Natural killer cell treated with Interleukin-12 subunit alpha and Interleukin-12 subunit beta and Interleukin-15 and Interleukin-18, amount 100 ng/mL, for 72 hours (primary cell): ENCODE measurements at places on chromosomes 2 and 18. TPM values are rescaled to one million over a fixed set of nuclear protein-coding genes. Genes with fewer than 3 reads are reported as not detected.
A peak's percentile ranks its signal among the peaks of the same experiment; 100 is the strongest.

The ZNF521 gene
- 1.8 TPM for total RNA-seq

The PMAIP1 gene
- 48.8 TPM for total RNA-seq

DNA sequence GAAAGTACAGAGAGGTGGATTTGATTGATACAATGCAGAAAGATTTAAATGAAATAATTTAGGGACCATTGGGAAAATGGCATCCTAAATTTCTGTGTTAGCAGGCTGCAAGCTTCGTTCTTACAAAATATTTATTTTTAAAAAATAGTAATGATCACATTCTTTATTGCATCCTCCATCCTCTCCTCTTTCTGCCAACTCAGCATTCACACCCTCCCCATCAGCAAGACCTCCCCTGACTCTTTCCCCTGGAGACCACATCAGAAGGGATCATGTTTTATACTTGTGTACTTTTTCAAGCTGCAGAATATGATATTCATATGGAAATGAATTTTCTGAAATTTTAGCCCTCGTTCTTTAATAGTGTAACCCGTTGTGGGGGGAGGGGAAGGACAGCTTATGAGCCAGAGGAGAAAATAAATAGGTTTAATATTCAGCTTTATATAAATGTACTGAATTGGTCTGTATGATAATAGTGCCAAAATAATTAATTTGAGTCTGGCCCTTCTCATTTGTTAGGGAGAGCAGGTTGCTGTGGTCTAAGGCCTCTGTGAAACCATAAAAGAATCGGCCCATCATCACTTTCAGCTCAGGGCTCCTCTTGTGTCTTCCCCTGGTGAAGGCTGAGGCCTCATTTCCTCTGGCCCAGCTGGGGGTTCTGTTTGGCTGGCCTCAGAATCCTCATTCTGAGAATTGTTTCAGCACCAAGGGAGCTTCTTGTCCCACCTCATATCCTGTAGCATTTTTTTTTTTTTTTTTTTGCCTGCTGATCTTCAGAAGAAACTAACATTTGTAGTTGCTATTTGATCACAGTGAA lies 330.8 kb downstream of the TXNL1 start:
- DNase-seq: no peak
- no peaks in the 10 kb centered on the region for H3K36me3 ChIP-seq
- no peak overlapping the region for H3K27ac ChIP-seq
- no peaks in the 10 kb centered on the region for H3K4me1 ChIP-seq
- no peaks in the 10 kb centered on the region for H3K27me3 ChIP-seq

DNA sequence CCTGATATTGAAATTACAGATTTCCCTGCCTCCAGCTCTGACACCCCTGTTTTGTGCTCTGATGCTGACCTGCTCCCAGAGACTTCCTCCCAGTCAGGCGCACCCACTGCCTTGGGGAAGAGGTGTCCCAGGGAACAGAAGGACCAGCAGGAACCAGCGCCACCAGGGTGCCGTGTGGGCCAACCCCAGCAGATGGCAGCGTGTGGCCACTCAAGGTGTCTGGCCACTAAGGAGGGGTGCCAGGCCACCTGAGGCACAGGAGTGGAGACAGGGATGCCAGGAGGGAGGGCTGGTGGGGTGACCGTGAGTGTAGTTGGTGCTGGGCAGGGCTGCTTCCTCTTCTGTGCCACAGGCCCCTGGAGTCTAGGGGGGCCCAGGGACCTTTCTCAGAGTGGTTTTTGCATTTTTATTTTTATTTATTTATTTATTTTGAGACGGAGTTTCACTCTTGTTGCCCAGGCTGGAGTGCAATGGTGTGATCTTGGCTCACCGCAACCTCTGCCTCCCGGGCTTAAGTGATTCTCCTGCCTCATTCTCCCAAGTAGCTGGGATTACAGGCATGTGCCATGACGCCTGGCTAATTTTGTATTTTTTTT lies 56.0 kb downstream of the TEX44 start:
- H3K27me3 ChIP-seq: no peaks in the 10 kb centered on the region

The HTR2B gene
- total RNA-seq: not detected

GRCh38 chr2:49935449-49935848 lies 781.1 kb upstream of the FSHR start:
- H3K4me3 ChIP-seq: no peak overlapping the region
- no peaks in the 10 kb centered on the region for H3K36me3 ChIP-seq
- H3K4me1 ChIP-seq: peaks cover 3% of the 10 kb centered on the region

- H3K27me3 ChIP-seq: no peaks in the 10 kb centered on the region
- H3K4me3 ChIP-seq: no peak overlapping the region
- no peak overlapping the region for H3K27ac ChIP-seq
- H3K4me1 ChIP-seq: no peaks in the 10 kb centered on the region
- no peak for DNase-seq
- H3K36me3 ChIP-seq: no peaks in the 10 kb centered on the region
Measured at GRCh38 chr18:13660510-13660909, 65.8 kb downstream of the FAM210A start.

GRCh38 chr2:70931376-70932000 lies 4.2 kb upstream of the ATP6V1B1 start:
- no peak overlapping the region for H3K27ac ChIP-seq
- no peak overlapping the region for H3K4me3 ChIP-seq
- no peaks in the 10 kb centered on the region for H3K27me3 ChIP-seq
- H3K36me3 ChIP-seq: no peaks in the 10 kb centered on the region

DNA sequence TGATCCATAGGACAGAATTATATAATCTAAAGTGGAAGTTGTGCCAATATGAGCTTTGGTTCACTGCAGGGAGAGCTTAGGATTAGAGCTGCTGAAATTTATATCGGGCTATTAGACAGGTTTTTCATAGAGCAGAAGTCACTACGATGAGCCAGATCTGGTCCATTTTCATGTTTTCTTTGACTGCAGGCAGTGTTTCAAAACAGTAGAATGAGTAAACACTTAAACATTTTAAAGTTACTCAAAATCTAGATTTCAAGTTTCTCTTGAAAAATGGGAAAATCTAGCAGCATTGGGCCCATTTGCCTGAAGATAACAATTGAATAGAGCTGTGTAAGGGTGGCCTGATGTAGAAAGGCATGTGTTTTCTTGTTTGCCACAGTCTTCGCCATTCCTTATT lies 14.5 kb upstream of the ADAM23 start:
- H3K4me3 ChIP-seq: no peak overlapping the region
- H3K27ac ChIP-seq: no peak overlapping the region
- H3K27me3 ChIP-seq: no peaks in the 10 kb centered on the region
- H3K36me3 ChIP-seq: no peaks in the 10 kb centered on the region
- no peaks in the 10 kb centered on the region for H3K4me1 ChIP-seq
- DNase-seq: no peak

- H3K27ac ChIP-seq: no peak overlapping the region
- no peak overlapping the region for H3K4me3 ChIP-seq
- peaks cover 43% of the 10 kb centered on the region for H3K27me3 ChIP-seq
- H3K36me3 ChIP-seq: no peaks in the 10 kb centered on the region
- peaks cover 8% of the 10 kb centered on the region for H3K4me1 ChIP-seq
Measured at GRCh38 chr2:17873021-17873420, 5.4 kb upstream of the KCNS3 start.

The HOXD13 gene
- not detected for total RNA-seq

DNA sequence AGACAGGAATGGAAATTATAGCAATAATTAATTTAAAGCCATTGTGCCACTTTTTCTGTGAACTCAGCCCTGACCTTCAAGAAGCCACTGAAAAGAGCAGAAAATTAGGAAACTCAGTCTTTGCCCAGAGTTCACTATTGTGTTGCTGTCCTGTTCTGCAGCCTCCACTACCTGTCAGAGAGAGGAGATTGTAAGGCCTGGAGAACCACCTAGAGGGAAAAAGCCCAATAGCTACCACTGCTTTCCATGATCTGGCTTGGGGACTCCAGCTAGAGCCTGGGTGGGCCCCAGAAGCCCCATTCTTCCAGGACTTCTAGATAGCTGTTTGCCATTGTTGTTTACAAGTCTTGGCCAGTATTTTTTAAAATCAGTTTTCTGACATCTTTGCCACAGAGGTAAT lies 176.1 kb upstream of the KLF7 start:
- H3K27me3 ChIP-seq: peaks cover 2% of the 10 kb centered on the region
- H3K4me1 ChIP-seq: peaks cover 11% of the 10 kb centered on the region
- peaks cover 14% of the 10 kb centered on the region for H3K36me3 ChIP-seq
- H3K27ac ChIP-seq: no peak overlapping the region

- peaks cover 3% of the 10 kb centered on the region for H3K4me1 ChIP-seq
- no peaks in the 10 kb centered on the region for H3K36me3 ChIP-seq
- no peak overlapping the region for H3K4me3 ChIP-seq
- no peak for DNase-seq
- no peak overlapping the region for H3K27ac ChIP-seq
Measured at GRCh38 chr2:201932511-201932910, 101.1 kb upstream of the FZD7 start.

The SKOR2 gene
- total RNA-seq: not detected

The XIRP2 gene
- not detected for total RNA-seq

The CDH19 gene
- total RNA-seq: not detected

The CYP27C1 gene
- not detected for total RNA-seq

The RFTN2 gene
- total RNA-seq: not detected

DNA sequence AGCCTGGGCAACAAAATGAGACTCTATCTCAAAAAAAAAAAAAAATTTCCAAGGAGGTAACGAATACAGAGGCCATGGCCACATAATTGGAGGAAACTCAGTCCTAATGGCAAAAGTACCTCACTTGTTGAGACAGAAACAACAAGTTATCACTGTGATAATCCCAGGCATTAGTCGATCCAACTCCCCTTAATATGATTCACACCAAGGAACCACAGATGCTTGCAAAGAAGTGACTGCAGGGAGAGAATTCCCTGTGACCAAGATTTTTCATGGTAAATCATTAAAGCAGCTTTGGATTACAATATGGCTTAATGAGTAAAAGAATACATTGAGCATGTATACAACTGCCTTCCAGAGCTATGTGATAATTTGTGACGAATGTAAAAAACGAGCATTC lies 80.4 kb upstream of the RNU4ATAC start:
- DNase-seq: no peak
- H3K27ac ChIP-seq: no peak overlapping the region
- no peaks in the 10 kb centered on the region for H3K4me1 ChIP-seq
- no peaks in the 10 kb centered on the region for H3K27me3 ChIP-seq
- no peak overlapping the region for H3K4me3 ChIP-seq

DNA sequence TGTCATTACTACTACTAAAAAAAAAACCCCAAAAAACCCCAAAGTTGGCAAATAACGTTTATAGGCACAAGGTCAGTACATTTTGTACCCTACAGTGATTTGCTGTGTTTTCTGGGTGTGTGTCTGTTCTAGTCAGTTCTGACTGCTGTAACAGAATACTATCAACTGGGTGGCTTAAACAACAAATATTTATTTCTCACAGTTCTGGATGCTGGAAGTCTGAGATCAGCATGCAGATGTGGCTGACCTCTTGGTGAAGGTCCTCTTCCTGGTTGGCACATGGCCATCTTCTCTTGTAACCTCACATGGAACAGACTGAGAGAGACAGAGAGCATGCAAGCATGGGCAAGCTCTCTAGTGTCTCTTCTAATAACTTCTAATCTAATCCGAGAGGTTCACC lies 103.1 kb downstream of the CERS6 start:
- H3K4me1 ChIP-seq: peaks cover 5% of the 10 kb centered on the region
- no peaks in the 10 kb centered on the region for H3K27me3 ChIP-seq
- no peak overlapping the region for H3K4me3 ChIP-seq
- H3K36me3 ChIP-seq: peaks cover 18% of the 10 kb centered on the region
- no peak for DNase-seq
- H3K27ac ChIP-seq: no peak overlapping the region

DNA sequence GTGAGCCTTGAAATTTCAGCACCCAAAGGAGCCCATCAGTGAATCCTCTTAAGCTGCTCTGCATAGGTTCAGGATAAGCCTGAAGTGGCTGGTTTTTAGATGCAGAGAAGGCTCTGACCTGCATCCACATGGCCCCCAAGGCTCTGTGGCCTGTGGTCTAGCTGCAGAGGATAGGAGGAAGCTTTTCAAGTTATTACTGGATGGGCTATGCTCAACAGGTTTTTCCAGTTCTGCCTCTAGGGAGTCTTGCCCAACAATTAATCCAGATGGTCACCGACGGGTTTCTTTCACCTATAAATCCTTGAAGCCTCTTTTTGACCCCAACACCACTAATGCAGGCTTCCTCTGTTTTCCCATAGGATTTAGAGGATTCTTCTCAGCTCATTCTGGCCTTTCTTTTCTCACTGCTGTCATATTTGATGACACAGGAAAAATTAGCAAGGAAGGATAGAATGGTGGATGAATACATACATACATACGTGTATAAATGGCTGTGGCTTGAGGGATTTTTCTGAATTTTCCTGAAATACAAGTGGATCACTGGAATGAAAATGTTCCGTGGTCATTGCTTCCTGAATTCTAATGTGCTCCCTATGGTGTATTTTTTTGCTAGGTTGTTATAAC lies 52.2 kb upstream of the BCL2L11 start:
- DNase-seq: no peak
- H3K36me3 ChIP-seq: no peaks in the 10 kb centered on the region
- no peak overlapping the region for H3K4me3 ChIP-seq
- H3K27me3 ChIP-seq: peaks cover 5% of the 10 kb centered on the region
- no peak overlapping the region for H3K27ac ChIP-seq

- H3K27ac ChIP-seq: no peak overlapping the region
- DNase-seq: no peak
- no peaks in the 10 kb centered on the region for H3K36me3 ChIP-seq
- H3K27me3 ChIP-seq: peaks cover 35% of the 10 kb centered on the region
Measured at GRCh38 chr2:54678719-54679118, 44.7 kb upstream of the EML6 start.

- peak overlapping the region; percentile 92 for H3K27ac ChIP-seq
- H3K27me3 ChIP-seq: peaks cover 3% of the 10 kb centered on the region
- peak overlapping the region; percentile 15 for H3K4me3 ChIP-seq
- no peak for DNase-seq
- H3K36me3 ChIP-seq: peaks cover 5% of the 10 kb centered on the region
Measured at GRCh38 chr2:74188018-74188601, 9.4 kb upstream of the MOB1A start.

The CTAGE1 gene
- total RNA-seq: not detected

GRCh38 chr18:43883886-43884285 lies 606.6 kb upstream of the SYT4 start:
- H3K27ac ChIP-seq: no peak overlapping the region
- DNase-seq: no peak
- H3K36me3 ChIP-seq: no peaks in the 10 kb centered on the region
- H3K4me1 ChIP-seq: no peaks in the 10 kb centered on the region
- no peaks in the 10 kb centered on the region for H3K27me3 ChIP-seq

DNA sequence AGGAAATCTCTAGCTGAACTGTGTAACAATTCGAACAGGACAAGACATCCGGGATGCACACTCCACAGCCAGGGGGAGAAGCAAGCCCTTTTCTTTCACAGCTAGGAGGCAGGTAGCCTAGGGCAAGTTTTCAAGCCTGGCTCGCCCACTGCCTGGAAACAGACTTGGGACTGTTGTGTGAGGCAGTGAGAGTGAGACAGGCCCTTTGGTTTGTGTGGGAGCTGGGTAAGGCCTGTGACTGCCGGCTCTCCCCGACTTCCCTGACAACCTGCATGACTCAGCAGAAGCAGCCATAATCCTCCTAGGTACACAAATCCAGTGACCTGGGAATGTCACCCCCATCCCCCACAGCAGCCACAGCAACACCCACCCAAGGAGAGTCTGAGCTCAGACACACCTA lies 179.7 kb downstream of the WDPCP start:
- no peak overlapping the region for H3K27ac ChIP-seq
- no peaks in the 10 kb centered on the region for H3K36me3 ChIP-seq
- no peaks in the 10 kb centered on the region for H3K27me3 ChIP-seq
- no peak overlapping the region for H3K4me3 ChIP-seq
- no peaks in the 10 kb centered on the region for H3K4me1 ChIP-seq
- DNase-seq: no peak

The VWA3B gene
- total RNA-seq: not detected
